ENCODE measurements at places on chromosomes 6 and 20. TPM values are rescaled to one million over a fixed set of nuclear protein-coding genes. Genes with fewer than 3 reads are reported as not detected.

- no peaks in the 10 kb centered on the region for H3K36me3 ChIP-seq
- DNase-seq = no peak
- H3K4me3 ChIP-seq = no peak overlapping the region
- H3K27me3 ChIP-seq = peaks cover 5% of the 10 kb centered on the region
- no peak overlapping the region for H3K27ac ChIP-seq
These were observed 66.8 kb upstream of the EDN1 start for GRCh38 chr6:12223383-12223782.

DNA sequence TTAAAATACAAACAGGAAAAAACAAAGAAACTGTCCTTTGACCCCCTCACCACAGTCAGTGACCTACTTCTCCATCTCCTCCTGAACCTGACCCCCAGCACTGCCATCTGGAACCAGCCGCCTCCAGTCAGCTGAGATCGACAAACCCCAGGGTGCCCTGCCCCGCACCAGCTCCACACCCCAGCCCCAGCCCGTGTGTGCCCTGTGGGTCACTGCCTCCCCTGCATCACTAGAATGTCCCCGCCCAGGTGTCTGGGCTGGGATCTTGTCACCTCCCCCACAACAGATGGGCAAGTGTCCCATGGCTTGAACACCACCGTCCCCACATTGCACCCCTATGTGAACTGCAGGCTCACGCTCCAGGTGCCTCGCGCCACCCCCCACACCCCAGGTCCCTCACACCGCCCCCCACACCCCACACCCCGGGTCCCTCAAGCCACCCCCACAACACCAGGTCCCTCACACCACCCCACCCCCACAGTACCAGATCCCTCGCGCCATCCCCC is 13.3 kb downstream of the TAF4 start:
- peaks cover 64% of the 10 kb centered on the region for H3K4me1 ChIP-seq
- H3K27ac ChIP-seq = no peak overlapping the region
- H3K4me3 ChIP-seq = no peak overlapping the region
- no peaks in the 10 kb centered on the region for H3K36me3 ChIP-seq

GRCh38 chr20:48776306-48776705 is 51.5 kb downstream of the PREX1 start:
- no peaks in the 10 kb centered on the region for H3K4me1 ChIP-seq
- peaks cover 18% of the 10 kb centered on the region for H3K36me3 ChIP-seq
- no peaks in the 10 kb centered on the region for H3K27me3 ChIP-seq
- no peak overlapping the region for H3K4me3 ChIP-seq
- no peak for DNase-seq

The IL17A gene
- not detected for polyA plus RNA-seq

The GNMT gene
- not detected for polyA plus RNA-seq

The VGLL2 gene
- not detected for polyA plus RNA-seq

- H3K4me1 ChIP-seq = no peaks in the 10 kb centered on the region
- peaks cover 18% of the 10 kb centered on the region for H3K36me3 ChIP-seq
- H3K4me3 ChIP-seq = no peak overlapping the region
- H3K27ac ChIP-seq = no peak overlapping the region
These were observed 318.9 kb downstream of the BTBD9 start for GRCh38 chr6:38320843-38321242.

DNA sequence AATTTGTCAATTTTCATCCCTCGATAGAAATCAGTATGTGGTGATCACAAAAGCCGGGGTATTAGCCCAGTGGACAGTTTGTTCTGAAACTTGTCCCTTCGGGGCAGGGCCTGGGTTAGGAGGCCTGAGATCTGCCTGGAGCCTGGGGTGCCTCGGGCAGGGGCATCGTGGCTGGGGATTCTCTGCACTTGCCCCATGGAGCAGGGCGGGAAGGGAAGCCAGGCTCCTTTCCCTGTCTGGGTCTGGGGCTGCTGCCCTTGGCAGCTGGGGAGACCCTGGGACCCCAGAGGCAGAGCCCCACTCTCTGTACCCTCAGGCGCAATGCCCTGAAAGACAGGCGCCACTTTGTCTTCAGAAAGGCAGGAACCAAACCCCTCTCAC is 27.4 kb downstream of the NTSR1 start:
- no peak for DNase-seq
- no peak overlapping the region for H3K4me3 ChIP-seq
- peaks cover 15% of the 10 kb centered on the region for H3K4me1 ChIP-seq
- H3K27ac ChIP-seq = no peak overlapping the region

DNA sequence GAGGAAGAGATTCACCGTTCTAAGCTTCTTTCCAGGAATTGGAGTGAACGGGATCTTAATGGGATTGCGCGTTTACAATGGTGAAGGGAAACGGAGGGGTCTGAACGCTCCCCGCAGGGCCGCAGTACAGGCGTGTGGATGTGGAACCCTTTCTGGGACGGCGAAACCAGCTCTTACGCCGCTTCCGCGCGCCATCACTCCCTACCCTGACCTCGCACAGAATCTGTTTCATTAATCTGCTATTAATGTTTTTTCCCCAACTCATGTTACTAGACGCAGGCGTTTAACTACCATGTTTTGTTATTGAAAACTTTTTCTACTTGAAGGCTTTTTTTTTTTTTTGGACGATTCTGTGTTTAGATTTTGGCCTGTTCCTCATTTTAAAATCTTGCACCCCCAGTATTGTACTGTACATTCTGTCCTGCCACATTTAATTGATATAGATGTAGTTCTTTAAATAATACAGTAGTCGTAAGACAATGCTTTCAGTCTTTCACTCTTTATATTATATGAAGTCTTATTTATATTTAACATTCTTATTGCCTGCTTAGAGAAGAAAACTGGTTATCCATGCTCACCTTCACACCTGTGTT is 696 bp upstream of the SUPT3H start:
- peak overlapping the region; percentile 99 for H3K27ac ChIP-seq
- H3K27me3 ChIP-seq = peaks cover 15% of the 10 kb centered on the region
- H3K36me3 ChIP-seq = no peaks in the 10 kb centered on the region

The FAM162B gene
- polyA plus RNA-seq = not detected

DNA sequence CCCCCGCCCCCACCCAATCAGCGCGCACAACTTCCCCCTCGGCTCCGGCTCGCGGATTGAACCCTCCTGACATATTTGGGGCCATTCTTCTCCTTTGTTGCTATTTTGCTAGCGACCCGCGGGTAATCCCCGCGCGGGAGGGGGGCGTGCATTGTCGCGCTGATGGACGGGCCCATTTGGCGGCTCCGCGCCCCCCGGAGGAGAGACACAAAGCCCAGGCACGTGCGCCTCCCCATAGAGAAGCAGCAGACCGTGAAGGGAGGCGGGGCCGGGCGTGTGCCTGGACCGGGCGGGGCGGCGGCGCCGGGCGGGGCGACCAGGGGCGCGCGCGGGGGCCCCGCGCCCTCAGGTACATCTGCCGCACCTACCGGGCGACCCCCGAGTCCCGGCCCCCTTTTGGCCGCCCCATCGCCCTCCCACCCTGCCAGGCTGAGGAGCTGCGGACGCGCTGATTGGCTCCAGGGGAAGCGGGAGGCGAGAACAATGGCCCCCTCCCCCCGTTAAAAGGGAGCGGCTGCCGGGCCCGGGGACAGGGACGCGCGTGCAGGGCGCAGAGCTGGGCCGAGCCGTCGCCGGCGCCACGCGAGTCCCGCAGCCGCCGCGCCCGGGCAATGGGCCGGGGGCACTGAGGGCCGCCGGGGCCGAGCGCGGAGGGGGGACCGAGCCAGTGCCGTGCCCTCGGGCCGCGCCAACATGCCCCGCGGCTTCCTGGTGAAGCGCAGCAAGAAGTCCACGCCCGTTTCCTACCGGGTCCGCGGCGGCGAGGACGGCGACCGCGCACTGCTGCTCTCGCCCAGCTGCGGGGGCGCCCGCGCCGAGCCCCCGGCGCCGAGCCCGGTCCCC is at the start of gene INSM1:
Gene INSM1, plus strand, starts transcription at position 530 of the 843 bp plus-strand sequence. Its CDS starts 164 bp downstream, at position 694.
- no peak for DNase-seq
- H3K27ac ChIP-seq = no peak within 1 kb of the TSS
- H3K36me3 ChIP-seq = peaks cover 4% of the 10 kb centered on the region
- peaks cover 19% of the 10 kb centered on the region for H3K4me1 ChIP-seq
- H3K27me3 ChIP-seq = peaks cover 48% of the 10 kb centered on the region

- H3K4me3 ChIP-seq = no peak overlapping the region
- no peak overlapping the region for H3K27ac ChIP-seq
- H3K27me3 ChIP-seq = no peaks in the 10 kb centered on the region
- no peak for DNase-seq
- no peaks in the 10 kb centered on the region for H3K36me3 ChIP-seq
These were observed 149.1 kb downstream of the SYCP2 start for GRCh38 chr20:59784365-59784764.

The NECAB3 gene
- 2.5 TPM for polyA plus RNA-seq

GRCh38 chr6:5996714-5997419 is 9.9 kb downstream of the NRN1 start:
- DNase-seq = no peak
- H3K27ac ChIP-seq = peak overlapping the region; percentile 56
- peaks cover 4% of the 10 kb centered on the region for H3K36me3 ChIP-seq
- peaks cover 68% of the 10 kb centered on the region for H3K4me1 ChIP-seq
- peak overlapping the region; percentile 90 for H3K4me3 ChIP-seq

The TPMT gene
- 24.8 TPM for polyA plus RNA-seq

- H3K36me3 ChIP-seq = peaks cover 71% of the 10 kb centered on the region
- peaks cover 36% of the 10 kb centered on the region for H3K4me1 ChIP-seq
- H3K27me3 ChIP-seq = no peaks in the 10 kb centered on the region
These were observed 22.6 kb downstream of the DYNLT1 start for GRCh38 chr6:158621694-158622544.

DNA sequence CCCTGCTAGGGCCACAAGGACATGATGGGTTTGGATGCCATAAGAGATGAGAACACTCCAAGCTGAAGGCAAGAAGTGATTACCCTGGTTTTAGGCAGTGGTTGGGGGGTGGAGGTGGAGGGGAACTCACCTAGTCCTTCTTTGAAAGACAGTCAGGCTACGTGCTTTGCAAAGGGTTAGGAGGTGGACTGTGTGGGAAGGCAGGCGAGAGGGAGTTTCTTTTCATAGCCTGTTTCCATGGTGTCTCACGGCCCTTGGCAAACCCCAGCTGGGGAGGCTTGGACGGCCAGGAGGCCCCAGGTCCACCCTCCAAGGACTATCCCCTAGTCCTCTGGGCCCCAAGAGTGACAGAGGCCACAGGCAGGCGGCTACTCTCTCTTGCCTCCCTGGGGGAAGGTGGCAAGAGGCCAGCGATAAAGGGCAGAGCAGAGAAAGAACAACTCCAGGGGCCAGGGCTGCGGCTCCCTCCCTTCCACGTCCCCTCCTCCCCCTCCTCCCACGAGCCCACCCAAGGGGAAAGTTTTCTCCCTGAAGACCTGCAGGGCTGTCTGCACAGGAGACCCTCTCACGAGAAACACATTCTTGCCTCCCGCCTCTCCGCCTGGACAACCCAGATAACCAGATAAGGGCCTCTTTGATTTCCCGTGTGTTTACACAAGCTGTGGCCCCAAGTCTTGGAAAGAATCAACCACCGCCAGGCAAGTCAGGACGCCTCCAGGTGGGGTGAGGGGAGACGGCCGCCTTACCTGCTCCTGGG is 74.4 kb downstream of the NOL4L start:
- H3K27ac ChIP-seq = peak overlapping the region; percentile 95
- H3K27me3 ChIP-seq = peaks cover 12% of the 10 kb centered on the region
- H3K36me3 ChIP-seq = peaks cover 9% of the 10 kb centered on the region
- peak overlapping the region; percentile 78 for H3K4me3 ChIP-seq
- no peak for DNase-seq

GRCh38 chr20:60868316-60868891 is 383.7 kb upstream of the CDH4 start:
- H3K27ac ChIP-seq = no peak overlapping the region
- H3K27me3 ChIP-seq = peaks cover 3% of the 10 kb centered on the region
- DNase-seq = no peak
- H3K4me1 ChIP-seq = no peaks in the 10 kb centered on the region
